ENCODE measurements at places on chromosomes 1 and 21.

- no peak for DNase-seq
These were observed 16.0 kb downstream of the DIO1 start for GRCh38 chr1:53909946-53910345.

DNA sequence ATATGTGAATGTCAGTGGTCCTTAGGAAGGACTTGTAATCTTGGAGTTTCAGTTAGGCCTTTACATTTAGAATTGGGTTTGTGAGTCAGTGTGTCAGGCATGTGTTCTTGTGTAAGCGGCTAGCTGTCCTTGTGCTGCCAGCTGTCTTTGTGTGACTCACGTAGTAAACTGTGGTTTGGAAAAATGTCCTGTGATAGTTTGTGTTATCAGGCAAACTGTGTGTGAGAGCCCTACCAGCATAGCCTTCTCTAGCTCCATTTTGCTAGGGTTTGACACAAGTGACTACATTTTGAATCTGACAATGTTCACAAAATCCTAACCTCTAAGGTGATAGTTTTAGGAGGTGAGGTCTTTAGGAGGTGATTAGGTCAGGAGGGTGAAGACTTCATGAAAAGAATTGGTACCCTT is 6.9 kb upstream of the SLC35D1 start:
- DNase-seq: no peak

- peak; percentile 59 for DNase-seq
These were observed 87.3 kb downstream of the KCNJ6 start for GRCh38 chr21:37828991-37829390.

DNA sequence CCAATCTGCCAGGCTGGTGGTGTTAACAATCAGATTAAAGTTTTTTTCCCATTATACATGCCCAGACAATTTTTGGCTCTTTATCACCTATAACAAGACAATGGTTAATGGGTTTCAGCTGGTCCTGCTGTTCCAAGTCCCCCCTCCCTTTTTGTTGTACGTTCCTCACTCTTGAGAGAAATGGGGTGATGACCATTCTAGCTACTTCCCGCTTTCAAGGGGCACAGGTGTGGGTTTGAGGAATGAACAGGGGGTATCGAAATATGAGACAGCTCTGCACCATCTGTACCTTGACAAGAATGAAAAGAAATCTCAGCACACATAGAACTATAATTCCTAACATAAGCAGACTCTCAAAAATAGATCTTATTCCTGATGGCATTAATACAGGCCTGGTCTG is 326.8 kb downstream of the PTPRU start:
- DNase-seq: no peak

GRCh38 chr1:159970932-159971342 is 16.9 kb upstream of the SLAMF9 start:
- peak; percentile 15 for DNase-seq

DNA sequence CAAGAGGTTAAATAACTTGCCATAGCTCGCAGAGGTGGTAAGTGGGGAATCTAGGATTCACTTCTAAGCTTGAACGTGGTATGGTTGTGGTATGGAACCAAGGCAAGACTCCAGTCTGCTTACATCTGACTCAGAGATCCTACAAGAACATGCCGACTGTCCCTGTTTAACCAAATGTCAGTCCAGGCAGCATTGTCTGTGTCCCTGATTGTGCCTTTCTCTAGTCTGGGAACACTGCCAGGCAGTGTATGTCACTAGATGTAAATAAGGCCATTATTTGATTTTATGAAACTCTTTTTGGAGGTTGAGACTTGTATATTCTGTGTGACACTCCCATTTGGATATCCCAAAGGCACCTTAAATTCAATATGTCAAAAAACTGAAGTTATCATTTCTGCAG is 96.0 kb downstream of the NOS1AP start:
- DNase-seq: no peak

- DNase-seq: no peak
These were observed 81.3 kb downstream of the CDC14A start for GRCh38 chr1:100433563-100433962.

DNA sequence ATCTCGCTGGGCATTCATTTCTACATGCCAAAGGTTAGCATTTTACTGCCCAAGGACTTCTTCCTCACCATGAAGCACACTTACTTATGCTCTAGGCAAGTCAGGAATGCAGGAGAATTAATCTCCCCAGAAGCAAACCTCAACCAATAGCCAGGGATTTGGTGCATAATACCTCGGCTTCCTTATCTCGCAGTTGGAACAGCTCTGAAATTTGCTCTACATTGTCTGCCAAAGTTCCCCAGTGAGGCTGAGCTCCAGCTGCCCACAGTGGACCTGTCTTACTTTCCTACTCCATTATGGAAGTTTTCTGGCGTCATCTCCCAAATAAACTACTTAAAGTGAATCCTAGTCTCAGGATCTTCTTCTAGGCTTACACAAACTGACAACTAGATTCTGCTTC is 57.6 kb upstream of the PPM1J start:
- no peak for DNase-seq

- peak; percentile 69 for DNase-seq
These were observed 57.0 kb downstream of the PTGER3 start for GRCh38 chr1:70990469-70991253.

DNA sequence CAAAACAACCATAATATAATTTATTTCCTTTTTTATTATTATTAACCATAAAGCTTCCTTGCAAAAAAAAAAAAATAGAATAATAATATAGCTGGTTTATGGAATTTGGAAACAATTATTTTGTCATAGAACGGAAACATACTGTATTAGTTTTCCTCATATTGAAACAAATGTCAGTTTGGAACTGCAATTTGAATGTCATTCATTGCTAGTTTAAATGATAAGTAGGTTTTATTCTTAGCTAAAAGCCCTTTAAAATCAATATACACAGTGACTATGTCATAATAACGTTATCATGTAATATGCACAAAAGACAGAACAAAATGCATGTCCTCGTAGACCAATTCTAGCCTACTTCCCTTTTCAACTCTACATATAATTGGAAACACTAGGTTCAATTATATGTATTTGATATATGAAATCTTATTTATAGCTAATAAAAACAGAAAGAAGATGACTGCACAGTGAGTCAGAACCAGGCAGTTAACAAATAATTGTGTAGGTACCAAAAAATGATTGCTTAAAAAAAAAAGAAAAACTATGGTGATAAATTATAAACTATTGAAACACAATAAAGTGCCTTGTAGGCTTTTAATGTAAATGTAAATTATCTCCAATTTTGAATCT is 85.2 kb upstream of the EXO1 start:
- DNase-seq: no peak

GRCh38 chr1:242447689-242448088 is 76.8 kb downstream of the PLD5 start:
- no peak for DNase-seq

- no peak for DNase-seq
These were observed 31.1 kb downstream of the NFYC start for GRCh38 chr1:40722622-40723021.

DNA sequence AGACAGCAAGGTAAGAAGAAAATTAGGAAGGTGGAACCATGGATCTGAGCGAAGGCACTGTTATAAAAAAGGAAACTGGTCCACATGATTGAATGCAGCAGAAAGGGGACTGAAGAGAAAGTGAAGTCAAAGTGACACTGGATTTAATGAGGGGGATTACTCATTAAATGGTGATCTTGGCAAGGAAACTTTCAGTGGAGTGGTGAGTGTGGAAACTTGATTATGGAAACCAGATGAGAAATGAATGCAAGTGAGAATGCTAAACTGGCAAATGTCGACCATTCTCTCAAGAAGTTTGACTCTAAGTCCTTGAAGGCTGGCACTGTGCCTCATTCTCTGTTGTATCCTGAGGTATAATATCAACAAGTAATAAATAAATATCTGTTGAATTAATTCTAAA is 23.3 kb downstream of the COLGALT2 start:
- DNase-seq: no peak

GRCh38 chr21:45382697-45382997 is 22.3 kb upstream of the COL18A1 start:
- no peak for DNase-seq

- no peak for DNase-seq
These were observed 95.9 kb upstream of the COA6 start for GRCh38 chr1:234277161-234277868.

- no peak for DNase-seq
These were observed 77.9 kb downstream of the DAB1 start for GRCh38 chr1:57345916-57346315.

DNA sequence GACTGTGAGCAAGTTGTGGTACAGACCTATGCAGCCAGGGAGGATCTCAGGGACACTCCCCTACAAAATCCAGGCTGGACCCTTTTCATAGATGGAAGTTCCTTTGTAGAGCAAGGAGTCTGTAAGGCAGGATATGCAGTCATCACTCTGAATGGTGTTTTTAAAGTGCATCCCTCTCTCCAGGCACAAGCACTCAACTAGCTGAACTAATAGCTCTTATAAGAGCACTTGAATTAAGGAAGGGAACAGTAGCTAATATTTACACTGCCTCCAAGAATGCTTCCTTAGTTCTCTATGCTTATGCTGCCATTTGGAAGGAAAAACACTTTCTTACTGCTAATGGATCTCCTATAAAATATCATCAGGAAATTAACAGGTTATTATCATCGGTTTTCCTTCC is 27.0 kb upstream of the SMYD3 start:
- no peak for DNase-seq

DNA sequence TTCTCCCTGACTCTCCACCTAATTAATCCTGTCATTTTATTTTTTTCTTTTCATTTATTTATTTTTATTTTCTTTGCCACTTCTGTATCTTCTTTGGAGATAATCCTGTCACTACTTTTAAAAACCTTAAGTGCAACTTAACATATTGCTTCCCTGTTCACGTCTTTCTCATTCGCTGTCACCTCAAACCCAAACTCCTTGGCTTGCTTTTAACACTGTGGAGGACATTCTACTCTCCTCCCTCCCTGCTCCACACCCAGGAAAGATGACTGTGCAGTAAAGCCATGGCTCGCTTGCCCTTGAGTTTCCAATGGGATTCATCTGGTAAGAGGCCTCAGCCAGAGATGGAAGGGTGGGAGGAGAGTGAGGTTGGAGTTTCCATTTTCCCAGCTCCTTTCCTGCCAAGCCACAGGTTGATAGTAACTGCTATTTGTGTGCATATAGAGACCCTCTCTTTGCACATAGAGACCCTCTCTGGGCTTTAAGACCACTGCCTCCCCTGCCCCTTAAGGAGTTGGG is 6.4 kb upstream of the BRWD1 start:
- no peak for DNase-seq

- no peak for DNase-seq
These were observed 31.4 kb downstream of the EPS15 start for GRCh38 chr1:51487628-51488027.
